ENCODE measurements at places on chromosomes 2 and 18.

DNA sequence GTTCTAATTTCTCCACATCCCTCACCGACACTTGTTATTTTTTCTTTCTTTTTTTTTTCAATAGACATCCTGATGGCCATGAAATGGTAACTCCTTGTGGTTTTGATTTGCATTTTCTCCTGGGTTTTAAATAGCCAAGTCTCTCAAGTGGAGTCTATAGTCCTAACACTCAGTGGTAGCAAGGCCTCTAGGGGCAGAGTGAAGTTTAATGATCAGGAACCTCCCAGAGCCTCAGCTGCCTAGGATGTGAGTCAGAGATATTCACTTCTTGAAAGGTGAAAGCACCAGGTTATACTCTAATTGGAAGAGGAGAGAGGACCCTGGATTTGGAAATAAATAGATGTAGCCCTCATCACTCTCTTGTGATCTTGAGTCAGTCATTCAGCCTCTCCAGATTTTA is 62.7 kb upstream of the CAPN13 start:
- no peak for DNase-seq

DNA sequence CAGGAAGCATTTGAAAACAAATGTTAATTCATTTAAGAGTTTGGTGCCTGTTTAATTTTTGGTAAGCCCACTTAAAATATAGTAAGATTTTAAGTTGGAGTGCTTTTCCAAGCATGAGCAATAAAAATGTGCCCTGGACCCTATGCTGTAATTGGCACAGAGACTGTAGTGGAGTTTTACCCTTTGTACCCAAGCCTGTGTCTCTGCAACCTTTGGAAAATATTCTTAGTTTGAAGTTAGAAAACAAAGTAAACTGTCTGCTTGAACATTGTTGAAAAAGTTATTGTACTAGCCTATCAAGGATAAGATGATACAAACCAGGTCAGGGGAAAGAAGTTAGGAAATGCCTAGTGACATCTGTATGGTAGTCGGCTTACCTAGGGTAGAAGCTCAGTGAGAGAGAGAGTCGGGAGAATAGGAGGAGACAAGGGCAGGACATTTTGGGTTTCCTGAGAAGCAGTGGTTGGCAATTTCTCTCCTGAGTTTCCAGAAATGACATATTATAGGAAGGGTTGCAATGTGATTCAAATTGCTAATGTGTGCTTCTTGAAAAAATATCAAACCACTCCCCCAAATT is 66.5 kb downstream of the CCDC85A start:
- no peak for DNase-seq

- peak; percentile 43 for DNase-seq
Observed at GRCh38 chr2:95115418-95115817, 6.2 kb downstream of the MRPS5 start.

DNA sequence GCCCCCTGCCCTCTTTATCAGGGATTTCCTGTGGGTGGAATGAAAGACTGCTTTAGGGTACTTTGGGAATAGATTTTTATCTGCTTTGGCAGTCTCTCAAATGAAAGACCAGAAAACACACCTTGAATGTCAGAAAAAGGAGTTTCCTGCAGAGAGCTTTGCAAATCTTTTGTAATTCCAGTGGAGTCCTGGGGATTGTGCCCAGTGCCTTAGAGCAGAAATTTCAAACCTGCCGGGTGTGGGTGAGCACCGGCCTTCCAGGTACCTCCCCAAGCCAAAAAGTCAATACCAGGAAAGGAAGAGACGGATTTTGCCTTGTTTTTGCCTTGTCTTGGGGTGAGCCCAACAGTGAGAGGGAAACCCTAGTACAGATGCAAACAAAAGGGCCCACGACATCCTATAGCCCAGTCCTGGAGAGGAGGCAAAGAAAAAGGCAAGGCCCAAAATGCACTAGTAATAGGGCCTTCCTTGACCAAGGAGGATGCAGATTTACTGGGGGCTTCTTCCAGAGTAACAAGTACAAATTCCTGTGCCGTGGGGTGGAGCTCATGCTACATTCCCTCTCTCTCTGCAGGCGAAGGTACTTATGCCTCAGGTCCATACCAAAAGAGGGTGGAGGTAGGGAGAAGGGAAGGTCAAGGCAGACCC is 36.4 kb downstream of the FOXI3 start:
- DNase-seq: no peak

DNA sequence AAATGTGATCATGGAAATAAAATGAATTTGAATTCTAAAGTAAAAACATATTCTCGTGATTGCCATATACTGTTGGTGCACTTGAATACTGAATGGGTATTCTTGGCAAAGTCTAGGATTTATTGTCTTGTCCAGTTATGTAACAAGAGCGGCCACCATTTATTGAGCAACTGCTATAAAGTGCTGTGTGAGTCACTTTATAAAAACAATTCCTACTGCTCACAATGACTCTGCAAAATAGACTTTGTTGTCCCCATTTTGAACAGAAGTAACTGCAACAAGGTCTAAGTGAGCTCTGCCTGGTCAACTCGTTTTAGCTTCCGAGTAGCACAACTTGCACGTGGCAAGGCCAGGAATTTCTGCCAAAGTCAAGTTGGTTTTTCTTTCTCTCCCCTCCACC is 995.6 kb upstream of the FANCL start:
- no peak for DNase-seq

GRCh38 chr18:60656553-60656952 is 284.0 kb upstream of the MC4R start:
- DNase-seq: no peak

DNA sequence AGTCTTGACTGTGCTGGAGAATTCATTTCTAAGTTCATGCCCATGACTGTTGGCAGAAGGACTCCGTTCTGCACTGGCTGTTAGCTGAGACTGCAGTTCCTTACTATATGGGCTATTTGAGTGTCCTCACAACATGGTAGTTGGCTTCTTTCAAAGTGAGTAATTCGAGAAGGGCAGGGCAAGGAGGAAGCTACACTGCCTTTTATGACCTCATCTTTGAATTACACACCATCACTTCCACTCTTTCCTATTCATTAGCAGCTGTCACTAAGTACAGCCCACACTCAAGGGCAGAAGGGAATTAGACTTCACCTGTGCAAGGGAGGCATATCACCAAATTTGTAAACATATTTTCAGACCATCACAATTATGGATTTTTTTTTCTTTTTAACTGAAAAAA is 55.9 kb upstream of the EPAS1 start:
- no peak for DNase-seq

- no peak for DNase-seq
Observed at GRCh38 chr2:172701250-172701649, 34.4 kb upstream of the RAPGEF4 start.

DNA sequence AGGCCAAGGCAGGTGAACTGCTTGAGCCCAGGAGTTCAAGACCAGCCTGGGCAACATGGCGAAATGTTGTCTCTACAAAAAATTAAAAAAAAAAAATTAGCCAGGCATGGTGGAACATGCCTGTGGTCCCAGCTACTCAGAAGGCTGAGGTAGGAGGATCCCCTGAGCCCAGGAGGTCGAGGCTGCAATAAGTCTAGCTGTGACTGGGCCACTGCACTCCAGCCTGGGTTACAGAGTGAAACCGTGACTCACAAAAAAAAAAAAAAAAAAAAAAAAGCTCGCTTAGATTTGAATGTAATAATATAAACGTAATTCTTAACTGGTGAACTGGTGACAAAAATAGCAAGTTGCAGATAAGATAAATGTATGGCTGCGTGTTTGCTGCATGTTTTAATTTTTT is 56.5 kb downstream of the TFCP2L1 start:
- no peak for DNase-seq

- DNase-seq: no peak
Observed at GRCh38 chr18:58394602-58395425, 234.1 kb downstream of the ALPK2 start.

DNA sequence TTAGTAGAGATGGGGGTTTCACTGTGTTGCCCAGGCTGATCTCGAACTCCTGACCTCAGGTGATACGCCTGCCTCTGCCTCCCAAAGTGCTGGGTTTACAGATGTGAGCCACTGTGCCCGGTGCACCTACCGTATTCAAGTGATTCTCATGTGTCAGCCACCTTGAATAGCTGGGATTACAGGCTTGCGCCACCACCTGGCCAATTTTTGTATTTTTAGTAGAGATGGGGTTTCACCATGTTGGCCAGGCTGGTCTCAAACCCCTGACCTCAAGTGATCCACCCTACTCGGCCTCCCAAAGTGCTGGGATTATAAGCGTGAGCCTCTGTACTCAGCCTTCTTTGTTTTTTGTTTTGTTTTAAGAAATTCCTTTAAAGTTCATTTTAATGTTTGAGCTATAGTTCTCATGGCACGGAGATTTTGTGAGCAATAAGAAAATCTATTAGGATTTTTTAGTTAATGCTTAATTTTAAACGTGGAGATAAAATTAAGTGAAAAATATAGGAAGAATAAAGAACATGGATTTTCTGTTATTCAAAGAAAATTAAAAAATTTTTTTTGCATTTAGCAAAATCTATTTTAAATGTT is 242.6 kb downstream of the PHLPP1 start:
- DNase-seq: no peak

DNA sequence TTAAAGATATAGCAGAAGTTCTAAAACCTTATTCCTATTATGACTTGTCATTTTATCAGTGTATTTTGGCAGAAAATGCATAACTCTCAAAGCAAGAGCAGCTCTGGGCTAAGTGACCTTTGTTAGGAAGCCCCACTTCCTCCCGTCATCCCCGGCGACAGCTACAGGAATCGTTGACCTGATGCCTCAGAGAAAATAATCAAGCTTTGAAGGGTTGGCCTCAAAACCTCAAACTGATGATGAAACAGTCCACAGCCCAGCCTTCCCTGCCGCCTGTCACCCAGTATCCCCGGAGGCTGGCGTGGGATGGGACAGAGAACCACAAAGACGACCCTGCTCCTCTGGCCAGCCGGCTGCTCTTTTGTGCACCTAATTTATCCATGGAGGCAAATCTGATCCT is 65.3 kb downstream of the KCNF1 start:
- DNase-seq: no peak

- no peak for DNase-seq
Observed at GRCh38 chr2:84236288-84236687, 222.8 kb downstream of the SUCLG1 start.

DNA sequence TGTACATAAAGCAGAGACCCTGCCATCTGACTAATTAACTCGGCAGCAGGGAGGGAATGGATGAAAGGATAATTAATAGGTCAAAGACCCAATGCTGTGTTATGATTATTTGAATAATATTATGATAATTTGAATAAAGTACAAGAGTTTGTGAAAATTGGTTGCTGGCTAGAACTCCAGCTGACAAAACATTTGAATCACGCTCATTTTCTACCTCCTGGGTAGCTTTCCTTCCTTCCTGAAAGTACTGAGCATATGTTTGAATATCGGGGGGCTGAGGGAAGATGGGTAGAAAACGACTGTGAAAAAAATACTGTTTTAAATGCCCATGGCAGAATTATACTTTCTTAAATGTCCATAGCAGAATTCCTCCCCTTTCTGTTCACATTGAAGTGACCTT is 243.6 kb upstream of the RBMS1 start:
- no peak for DNase-seq

GRCh38 chr2:128405981-128406613 is 87.4 kb upstream of the HS6ST1 start:
- no peak for DNase-seq

DNA sequence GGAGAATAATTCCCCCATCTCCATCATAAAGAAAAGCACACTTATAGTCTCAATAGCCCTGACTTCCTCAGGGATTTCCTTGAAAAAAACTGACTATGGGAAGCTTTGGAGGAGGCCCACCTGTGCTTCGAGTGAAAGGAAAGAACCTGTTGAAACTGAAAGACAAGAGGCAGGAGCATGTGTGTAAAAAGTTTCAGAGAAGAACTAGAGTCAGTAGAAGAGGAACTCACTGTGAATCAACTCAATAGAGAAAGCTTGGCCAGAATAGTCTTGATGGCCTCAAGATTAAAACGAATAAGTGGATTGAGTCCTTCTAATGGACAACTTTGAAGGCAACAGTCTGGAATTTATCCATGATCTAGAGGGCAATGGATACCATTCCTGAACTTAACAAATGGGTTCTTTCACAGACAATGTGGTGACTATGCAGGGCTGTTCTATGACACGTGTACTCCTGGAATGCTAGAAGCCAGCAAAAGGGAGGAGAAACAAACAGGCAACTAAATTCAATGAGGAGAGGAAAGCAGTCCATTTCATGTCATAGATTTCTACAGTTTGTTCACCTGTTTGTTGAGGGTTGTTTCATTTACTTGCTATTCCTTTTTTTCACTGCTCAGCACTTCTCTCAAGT is 442.3 kb downstream of the GRB14 start:
- DNase-seq: no peak

DNA sequence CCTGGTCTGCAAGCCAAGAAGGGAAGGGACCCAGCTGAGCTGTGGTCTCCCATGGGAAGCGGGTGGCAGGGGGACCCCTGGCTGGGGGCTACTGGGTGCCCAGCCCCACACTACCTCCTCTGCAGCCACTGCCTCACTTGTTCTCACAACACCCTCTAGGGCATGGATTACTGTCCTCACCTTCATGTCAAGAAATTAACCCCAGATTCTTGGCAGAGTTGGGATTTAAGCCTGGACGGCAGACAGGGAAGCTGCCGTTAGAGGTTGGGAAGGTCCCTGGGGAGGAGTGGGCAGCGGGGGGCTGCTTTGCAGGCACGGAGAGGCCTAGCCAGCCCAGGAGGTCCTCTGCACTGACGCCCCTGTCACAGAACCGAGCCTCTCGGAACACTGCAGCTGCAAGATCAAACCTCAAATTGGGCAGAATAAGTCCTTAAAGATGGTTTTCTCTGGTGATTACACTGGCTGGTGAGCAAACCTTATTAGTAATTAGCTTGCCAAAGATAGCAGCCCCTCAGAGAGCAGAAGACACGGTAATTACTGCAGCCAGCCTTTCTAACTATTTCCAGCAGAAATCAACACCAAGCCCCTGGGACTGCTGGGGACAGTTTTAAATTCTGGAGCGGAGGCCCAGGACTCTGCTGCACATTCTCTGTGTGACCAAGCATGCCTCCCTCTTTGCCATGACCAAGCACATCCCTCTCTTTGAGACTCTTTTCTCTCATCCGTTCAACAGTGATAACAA is 35.9 kb downstream of the KCNF1 start:
- DNase-seq: no peak

DNA sequence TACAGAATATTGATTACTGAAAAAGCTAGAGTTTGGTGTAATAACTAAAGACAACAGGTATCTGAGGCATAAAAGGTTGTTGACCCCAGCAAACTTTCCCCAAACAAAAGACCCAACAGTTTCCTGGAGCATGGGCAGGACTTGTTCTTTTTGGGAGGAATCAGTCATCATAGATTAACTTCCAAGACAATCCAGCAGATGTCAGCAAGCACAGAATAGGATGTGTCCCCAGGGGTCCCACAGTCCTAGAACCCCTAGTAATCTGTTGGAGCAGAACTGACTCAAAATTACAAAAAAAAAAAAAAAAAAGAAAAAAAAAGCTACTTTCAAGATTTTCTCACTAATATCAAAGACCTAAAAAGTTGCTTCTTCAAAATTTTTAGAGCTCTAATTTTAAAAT is 564.7 kb upstream of the SLC39A10 start:
- no peak for DNase-seq

DNA sequence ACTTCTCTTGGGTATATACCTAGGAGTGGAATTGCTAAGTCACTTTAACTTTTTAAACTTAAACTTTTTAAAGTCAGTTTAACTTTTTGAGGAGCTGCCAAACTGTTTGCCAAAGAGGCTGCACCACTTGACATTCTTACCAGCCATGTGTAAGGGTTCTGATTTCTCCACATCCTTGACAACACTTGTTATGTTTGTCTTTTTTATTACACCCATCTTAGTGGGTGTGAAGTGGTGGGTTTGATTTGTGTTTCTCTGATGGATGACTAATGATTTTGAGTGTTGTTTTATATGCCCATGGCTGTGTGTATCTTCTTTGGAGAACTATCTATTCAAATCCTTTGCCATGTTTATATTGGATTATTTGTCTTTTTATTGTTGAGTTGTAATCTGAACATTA is 13.6 kb downstream of the ASAP2 start:
- no peak for DNase-seq

- DNase-seq: no peak
Observed at GRCh38 chr2:86140969-86141392, 34.9 kb downstream of the PTCD3 start.

Data from stimulated activated CD4-positive, alpha-beta T cell treated with anti-CD3 and anti-CD28 coated beads, Interleukin-15, amount 100 ng/mL, for 1 hour (primary cell).